Coronary artery (tissue), 2 donors: ENCODE measurements at places on chromosomes 13 and 19.

DNA sequence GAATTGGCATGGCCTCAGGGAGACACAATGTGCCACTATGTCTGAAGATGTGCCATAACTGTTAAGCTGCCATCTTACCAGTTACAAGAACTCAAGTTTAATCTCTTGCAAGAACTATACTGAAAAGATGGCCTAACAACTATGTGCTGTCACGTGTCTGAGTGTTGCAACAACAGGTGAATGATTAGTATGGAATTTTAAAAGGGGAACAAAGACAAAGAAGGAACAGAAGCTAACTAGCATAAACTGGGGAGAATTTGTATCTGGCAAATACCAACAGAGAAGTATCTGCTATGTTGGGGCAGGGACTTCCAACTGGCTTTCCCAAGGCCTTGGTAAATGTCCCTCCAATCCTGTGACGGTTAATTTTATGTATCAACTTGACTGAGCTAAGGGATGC lies 11.5 kb upstream of the ACOD1 start:
- DNase-seq: no peak

GRCh38 chr19:50556282-50557008 lies 11.8 kb downstream of the LRRC4B start:
- peak; percentile 75 for DNase-seq

GRCh38 chr13:89752394-89752793 lies 1595.1 kb upstream of the MIR17HG start:
- DNase-seq: no peak

- no peak for DNase-seq
These were observed 67.3 kb downstream of the TRPM4 start for GRCh38 chr19:49224879-49225278.

DNA sequence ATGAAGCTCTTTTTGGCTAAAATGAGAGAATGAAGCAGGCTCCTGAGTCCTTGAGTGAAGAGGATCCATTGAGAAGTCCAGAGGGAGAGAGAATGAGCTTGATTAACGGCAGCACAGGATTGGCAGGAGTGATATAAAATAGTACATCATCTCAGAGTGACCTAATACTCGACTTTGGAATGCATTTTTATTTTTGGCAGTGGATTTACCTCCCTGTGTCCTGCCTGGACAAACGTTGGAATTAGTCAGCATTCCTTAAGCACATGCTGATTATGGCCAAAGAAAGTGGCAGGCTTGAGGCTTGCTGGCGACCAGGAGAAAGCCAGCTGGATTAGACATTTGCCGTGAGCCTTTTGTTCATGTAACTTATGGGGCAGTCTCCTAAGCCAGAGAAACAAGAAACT lies 22.9 kb downstream of the LRCH1 start:
- no peak for DNase-seq

GRCh38 chr19:47363758-47364531 lies 14.8 kb downstream of the DHX34 start:
- no peak for DNase-seq

DNA sequence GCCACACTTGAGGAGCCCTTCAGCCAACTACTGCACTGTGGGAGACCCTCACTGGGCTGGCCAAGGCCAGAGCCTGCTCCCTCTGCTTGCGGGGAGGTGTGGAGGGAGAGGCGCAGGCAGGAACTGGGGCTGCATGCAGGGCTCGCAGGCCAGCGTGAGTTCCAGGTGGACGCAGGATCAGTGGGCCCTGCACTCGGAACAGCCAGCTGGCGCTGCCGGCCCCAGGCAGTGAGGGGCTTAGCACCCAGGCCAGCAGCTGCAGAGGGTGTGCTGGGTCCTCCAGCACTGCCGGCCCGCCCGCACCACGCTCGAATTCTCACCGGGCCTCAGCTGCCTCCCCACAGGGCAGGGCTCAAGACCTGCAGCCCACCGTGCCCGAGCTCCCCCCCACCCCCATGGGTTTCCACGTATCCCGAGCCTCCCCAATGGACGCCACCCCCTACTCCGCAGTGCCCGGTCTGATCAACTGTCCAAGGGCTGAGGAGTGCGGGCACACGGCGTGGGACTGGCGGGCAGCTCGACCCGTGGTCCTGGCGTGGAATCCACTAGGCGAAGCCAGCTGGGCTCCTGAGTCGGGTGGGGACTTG lies 1293.8 kb upstream of the PCDH9 start:
- DNase-seq: no peak

GRCh38 chr13:28540612-28541011 lies 45.7 kb upstream of the FLT1 start:
- no peak for DNase-seq

DNA sequence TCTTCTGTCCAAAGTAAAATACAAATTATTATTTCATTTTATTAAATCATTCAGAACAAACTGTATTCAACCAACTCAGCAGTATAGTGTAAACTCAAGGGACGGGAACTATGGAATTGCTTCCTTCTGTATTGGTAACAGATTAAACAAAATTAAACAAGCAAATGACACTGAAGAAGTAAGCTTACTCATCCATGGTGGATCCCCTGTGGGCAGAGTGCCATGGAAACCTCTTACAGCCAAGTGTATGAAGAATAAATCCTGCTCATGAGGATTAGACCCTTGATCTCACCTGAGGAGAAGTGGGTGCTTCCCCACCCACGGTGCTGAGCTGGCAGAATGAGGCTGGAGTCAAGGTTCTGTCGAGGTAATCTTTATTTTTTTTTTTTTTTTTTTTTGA lies 18.0 kb upstream of the RFXAP start:
- no peak for DNase-seq

GRCh38 chr19:56866538-56866937 lies 26.0 kb upstream of the PEG3 start:
- DNase-seq: no peak

- DNase-seq: no peak
These were observed 16.6 kb upstream of the GATAD2A start for GRCh38 chr19:19388568-19389555.

DNA sequence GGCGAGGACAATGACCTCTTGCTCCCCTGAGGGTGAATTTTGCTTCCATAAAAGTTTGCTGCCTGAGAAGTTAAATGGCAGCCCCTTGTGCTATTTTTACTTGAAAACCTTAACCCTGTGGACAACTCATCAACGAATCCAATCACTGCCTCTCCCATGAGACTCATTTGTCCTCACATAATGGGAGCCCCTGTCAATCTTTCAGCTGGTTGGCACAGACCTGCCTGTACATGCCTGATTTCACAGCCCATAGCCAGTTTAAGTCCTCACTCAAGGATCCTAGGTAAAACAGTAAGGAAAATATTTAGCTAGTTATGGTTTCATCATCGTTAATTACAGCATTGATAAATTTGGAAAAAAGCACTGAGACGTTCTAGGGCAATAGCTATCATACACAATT lies 207.4 kb downstream of the NHLRC3 start:
- DNase-seq: no peak

DNA sequence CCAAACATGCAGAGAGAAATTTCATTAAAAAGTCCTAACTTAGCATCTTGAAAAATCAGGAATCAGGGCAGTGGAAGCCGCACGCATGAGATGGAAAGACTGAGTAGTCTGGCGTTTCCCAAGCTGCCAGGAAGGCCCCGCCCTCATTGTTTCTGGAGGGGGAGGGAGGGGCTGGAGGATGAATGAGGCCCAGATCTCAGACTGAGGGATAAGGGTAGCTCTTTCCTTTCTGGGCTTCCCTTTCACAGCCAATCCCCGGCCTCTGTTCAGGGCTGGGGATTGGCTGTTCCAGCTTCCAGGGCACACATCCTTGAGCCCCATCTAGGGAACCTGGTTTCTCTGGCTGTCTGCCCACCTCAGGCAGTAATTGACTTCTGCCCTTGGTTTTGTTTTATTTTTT lies 7.3 kb downstream of the C19orf53 start:
- DNase-seq: peak; percentile 94

- no peak for DNase-seq
These were observed 1148.6 kb upstream of the PRR20A start for GRCh38 chr13:55992145-55992544.

- no peak for DNase-seq
These were observed 8.0 kb downstream of the C19orf25 start for GRCh38 chr19:1471010-1471514.

DNA sequence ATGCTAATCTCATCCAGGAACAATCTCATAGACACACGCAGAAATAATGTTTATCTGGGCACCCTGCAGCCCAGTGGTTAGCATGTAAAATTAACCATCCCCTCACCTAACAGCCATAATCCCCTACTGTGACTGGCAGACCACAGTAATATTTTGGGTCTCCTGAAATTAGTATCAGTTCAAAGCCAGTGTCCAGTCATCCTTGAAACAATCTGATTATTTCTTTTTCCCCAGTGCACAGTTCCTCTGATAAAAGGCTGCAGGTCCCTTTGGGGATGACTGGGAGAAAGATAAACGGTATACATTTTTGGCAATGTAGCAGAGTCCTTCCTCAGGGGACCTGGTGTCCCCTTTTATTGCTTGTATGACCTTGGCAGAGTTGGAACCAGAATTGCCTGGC lies 50.4 kb upstream of the CYSLTR2 start:
- DNase-seq: no peak

GRCh38 chr19:44807162-44807561 lies 1.7 kb upstream of the BCAM start:
- no peak for DNase-seq

GRCh38 chr13:56352361-56352760 lies 788.4 kb upstream of the PRR20A start:
- DNase-seq: no peak

DNA sequence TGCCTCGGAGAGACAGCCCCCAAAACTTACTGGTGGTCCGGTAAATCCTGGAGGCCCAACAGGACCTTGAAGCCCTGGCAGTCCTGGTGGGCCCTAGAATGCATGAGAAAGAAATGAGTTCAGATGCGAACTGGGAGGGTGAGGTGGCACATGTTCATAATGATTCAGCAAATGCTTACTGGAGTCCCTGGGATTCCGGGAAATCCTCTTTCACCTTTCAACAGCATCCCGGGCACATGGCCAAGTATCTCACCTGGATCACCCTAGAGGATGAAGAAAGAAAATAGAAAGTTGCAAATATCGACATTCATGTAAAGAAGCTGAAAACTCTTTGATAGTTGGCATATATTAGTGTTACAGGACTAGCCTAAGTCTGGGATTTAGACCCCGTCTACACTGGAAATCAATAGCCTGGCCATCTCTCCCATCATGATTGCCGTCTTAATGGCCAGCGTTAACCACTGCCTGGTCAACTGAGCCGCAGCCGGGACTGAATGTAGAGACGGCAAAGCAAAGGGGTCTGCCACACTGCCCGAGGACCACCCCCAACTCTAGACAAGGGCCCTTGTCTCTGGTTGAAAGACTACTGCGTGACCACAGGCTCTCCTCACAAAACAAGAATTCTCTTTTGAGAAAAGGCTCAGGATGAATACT lies 96.9 kb downstream of the COL4A1 start:
- DNase-seq: no peak

GRCh38 chr13:77511552-77511951 lies 24.0 kb upstream of the SCEL start:
- DNase-seq: no peak

- DNase-seq: no peak
These were observed at the start of gene TMPRSS9 for GRCh38 chr19:2359992-2360685. Gene TMPRSS9, plus strand, starts transcription at chr19:2360265. Its CDS starts 29,521 bp downstream, at chr19:2389786.

- no peak for DNase-seq
These were observed 10.8 kb downstream of the POU4F1 start for GRCh38 chr13:78592584-78592983.

DNA sequence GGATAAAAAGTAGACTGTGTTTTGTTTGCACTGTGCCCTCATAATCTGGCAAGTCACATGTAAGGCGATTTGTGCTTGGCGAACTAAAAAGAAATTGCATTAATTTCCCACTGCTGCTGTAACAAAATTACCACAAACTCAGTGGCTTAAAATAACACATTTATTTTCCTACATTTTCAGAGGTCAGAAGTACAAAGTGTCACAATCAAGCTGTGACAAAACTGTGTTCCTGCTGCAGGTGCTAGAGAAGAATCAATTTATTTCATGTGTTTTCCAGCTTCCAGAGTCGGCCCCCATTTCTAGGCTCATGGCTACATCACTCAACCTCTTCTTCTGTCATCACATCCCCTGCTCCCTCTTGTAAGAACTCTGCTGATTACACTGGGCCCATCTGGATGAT lies 158.6 kb upstream of the UFM1 start:
- DNase-seq: no peak

GRCh38 chr19:2551864-2552185 lies 75.9 kb downstream of the GADD45B start:
- DNase-seq: no peak

- no peak for DNase-seq
These were observed 329.0 kb downstream of the OLFM4 start for GRCh38 chr13:53357582-53357981.

DNA sequence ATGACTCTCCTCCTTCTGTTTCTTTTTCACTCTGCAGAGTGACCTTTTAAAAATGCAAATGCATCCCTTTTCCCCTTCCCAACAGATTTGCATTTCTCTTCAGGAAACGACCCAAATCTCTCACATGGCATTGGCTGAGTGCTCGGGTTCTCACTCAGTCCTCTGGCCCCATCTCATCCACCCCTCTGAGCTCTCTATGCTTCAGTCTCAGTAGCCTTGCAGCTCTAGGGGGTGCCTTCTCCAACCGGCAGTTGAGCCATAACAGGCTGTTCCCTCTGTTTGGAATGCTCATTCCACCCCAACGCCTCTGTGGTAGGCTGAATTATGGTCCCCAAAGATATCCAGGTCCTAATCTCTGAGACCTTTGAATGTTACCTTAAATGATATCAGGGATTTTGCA lies 78.2 kb downstream of the AKAP11 start:
- DNase-seq: no peak

GRCh38 chr13:52419080-52419479 lies 13.1 kb upstream of the THSD1 start:
- no peak for DNase-seq

GRCh38 chr19:40216013-40216776 lies 2.0 kb downstream of the TTC9B start:
- DNase-seq: no peak

GRCh38 chr13:104296286-104296685 lies 1230.1 kb upstream of the SLC10A2 start:
- DNase-seq: no peak

GRCh38 chr19:29404015-29404414 lies 121.8 kb upstream of the VSTM2B start:
- DNase-seq: no peak

- DNase-seq: no peak
These were observed 115.4 kb upstream of the TMTC4 start for GRCh38 chr13:100789968-100790367.

DNA sequence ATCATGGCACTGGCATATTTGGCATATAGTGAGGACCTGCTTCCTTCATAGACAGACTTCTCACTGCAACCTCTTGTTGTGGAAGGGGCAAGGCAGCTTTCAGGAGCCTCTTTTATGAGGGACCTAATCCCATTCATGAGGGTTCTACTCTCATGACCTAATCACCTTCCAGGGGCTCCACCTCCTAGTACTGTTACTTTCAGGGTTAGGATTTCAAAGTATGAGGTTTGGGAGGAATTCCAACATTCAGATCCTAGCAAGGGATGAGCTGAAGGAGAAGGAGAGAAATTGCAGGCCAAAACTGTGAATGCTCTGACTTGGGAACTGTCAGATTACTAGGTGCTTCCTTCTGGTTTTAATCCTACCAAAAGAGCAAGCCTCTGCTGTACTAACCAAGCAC lies 87.8 kb downstream of the LMO7 start:
- DNase-seq: no peak

GRCh38 chr13:38687246-38688229 lies 661 bp downstream of the FREM2 start:
- no peak for DNase-seq

GRCh38 chr19:13398780-13399726 lies 107.2 kb downstream of the CACNA1A start:
- no peak for DNase-seq

GRCh38 chr13:112675366-112675756 lies 14.5 kb upstream of the ATP11A start:
- no peak for DNase-seq

GRCh38 chr13:112481458-112481857 lies 105.3 kb downstream of the SPACA7 start:
- no peak for DNase-seq
